Heart left ventricle (tissue), 16 donors: ENCODE measurements at places on chromosomes 16 and 17. TPM values are rescaled to one million over a fixed set of nuclear protein-coding genes. Genes with fewer than 3 reads are reported as not detected.
A peak's percentile ranks its signal among the peaks of the same experiment; 100 is the strongest.

Gene RNF222
- not detected for total RNA-seq

Gene CPHXL2
- total RNA-seq: not detected

Gene HOXB1
- total RNA-seq: not detected

GRCh38 chr16:48361540-48362144, 23.6 kb downstream of the SIAH1 start:
- H3K36me3 ChIP-seq: peaks cover 38% of the 10 kb centered on the region
- no peak for DNase-seq
- no peaks in the 10 kb centered on the region for H3K27me3 ChIP-seq
- peaks cover 28% of the 10 kb centered on the region for H3K4me1 ChIP-seq
- no peak overlapping the region for H3K27ac ChIP-seq
- H3K4me3 ChIP-seq: no peak overlapping the region

DNA sequence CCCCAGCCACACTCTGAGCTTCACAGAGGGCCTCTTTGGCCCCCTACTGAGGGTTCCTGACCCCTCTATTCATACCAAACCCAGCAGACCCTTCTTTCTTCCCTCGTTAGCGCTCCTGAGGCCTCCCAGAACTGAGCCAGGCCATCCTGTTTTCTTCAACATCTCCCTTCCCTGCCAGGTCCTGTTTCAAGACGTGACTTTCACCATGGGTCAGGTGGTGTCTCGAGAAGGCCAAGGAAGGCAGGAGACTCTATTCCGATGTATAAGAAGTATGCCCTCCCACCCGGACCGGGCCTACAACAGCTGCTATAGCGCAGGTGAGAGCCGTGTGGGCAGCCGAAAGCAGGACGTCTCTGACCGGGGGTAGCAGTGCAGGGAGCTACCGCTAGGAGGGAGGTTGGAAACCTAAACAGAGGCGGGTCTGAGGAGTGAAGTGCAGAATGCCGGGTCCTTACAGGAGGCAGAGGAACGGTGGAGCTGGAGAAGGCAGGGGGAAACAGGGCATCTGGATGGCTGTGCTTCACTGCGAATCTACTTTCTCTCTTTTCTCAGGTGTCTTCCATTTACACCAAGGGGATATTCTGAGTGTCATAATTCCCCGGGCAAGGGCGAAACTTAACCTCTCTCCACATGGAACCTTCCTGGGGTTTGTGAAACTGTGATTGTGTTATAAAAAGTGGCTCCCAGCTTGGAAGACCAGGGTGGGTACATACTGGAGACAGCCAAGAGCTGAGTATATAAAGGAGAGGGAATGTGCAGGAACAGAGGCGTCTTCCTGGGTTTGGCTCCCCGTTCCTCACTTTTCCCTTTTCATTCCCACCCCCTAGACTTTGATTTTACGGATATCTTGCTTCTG, 1.3 kb upstream of the SENP3 start:
- H3K36me3 ChIP-seq: peaks cover 24% of the 10 kb centered on the region
- peaks cover 54% of the 10 kb centered on the region for H3K4me1 ChIP-seq
- H3K27ac ChIP-seq: peak overlapping the region; percentile 94
- H3K4me3 ChIP-seq: no peak overlapping the region
- DNase-seq: no peak
- no peaks in the 10 kb centered on the region for H3K27me3 ChIP-seq
